ENCODE measurements at places on chromosomes 13 and 19.

DNA sequence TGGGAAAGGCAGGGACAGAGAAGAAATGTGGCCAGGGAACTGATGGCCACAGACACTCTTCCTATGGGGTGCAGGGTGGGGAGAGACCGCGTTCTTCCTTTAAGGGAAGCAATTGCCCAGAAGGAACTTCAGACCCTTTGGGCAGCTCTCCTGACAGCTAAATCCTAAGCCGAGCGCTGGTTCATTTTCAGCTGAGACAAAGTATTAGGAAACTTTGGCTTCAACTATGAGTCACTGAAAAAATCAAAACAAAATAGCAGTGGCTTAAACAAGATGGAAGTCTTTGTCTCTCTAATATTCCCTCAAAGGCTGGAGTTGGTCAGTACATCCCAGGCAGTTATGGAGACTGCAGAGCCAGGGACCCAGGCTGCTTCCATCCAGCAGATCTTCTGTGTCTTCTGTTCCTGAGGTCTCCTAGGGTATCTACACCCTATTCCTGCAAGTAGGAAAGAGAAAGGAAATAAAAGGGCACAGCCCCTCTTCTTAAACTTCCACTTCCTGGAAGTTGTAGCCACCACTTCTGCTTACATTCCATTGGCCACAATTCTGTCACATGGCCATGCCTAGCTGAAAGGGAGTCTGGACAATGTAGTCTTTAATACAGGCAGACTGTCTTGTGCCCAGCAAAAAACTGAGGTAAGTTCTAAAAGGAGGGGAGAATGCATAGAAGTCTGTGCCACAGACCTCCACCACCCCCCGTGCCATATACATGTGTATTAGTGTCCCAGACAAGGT lies 163.5 kb downstream of the KATNAL1 start:
- no peak for DNase-seq

DNA sequence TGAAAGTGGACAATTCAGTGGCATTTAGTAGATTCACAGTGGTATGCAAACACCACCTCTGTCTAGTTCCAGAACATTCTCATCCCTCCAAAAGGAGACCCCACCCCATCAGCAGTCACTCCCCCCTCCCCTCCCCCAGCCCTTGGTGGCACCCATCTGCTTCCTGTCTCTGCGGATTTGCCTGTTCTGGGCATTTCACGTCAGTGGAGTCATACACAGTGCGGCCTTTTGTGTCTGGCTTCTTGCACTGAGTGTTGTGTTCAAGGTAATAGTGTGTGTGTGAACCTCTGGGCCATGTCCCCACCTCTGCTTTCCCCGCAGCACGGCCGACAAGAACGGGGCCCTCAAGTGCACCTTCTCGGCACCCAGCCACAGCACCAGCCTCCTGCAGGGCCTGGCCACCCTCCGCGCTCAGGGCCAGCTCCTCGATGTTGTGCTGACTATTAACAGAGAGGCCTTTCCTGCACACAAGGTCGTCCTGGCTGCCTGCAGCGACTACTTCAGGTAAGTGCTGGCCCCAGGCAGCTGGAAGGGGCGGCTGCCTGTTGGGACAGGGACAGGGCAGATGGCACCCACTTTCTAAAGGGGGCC lies 19.4 kb upstream of the CRTC1 start:
- DNase-seq: peak; percentile 57

GRCh38 chr19:41144403-41144802 lies 30.2 kb downstream of the CYP2F1 start:
- peak; percentile 89 for DNase-seq

GRCh38 chr13:29196409-29197074 lies 376.4 kb downstream of the MTUS2 start:
- DNase-seq: no peak

DNA sequence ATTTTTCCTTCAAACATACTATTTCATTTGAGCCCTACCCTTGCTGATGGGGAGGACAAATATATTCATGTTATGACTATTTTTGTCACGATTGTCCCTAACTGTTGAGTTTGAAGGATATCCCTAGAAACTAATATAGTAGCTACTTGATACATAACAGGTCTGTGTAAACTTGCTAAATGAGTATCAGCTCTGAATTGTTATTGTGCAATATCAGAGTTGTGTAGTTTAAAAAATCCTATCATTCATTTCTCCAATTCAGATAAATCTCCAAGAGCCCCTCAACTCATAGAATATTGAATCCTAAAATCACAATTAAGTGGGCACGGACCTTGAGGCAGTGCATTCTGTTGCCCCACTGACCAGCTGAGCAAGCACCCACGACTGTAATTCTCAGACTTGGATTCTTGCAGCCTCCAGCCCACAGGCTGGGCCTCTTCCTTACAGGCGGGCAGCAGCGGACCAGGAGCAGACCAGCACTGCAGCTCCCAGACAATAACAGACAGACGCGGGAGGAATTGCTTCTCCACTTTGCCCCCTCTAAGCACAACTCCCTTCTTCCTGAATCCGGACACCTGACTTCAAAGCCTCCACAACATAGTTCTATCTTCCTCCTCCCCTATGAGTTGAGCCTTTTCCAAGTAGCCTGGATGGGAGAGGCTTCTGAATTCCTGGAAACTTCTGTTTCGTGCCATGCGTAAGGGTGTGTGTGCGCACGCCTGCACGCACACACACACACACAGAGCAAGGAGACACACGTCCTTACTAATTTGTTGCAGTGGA lies 337.6 kb upstream of the ARGLU1 start:
- DNase-seq: no peak
